ENCODE measurements at places on chromosomes 12 and 14.
A peak's percentile ranks its signal among the peaks of the same experiment; 100 is the strongest.

DNA sequence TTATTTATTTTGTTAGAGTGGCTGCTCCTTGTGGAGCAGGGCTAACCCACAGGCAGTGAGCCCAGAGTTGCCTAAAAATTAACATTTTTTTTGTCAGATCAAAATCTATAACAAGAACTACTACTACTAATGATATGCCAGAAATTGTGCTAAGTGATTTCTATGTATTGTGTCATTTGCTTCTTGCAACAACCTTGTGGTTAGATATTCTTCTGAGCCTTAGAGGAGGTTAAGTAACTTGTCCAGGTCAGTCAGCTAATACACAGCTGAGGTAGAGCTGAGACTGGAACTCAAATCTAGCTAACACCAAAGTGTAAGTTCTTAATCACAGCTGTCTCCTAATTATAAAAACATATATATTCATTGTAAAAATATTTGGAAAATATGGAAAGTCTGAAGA lies 29.8 kb downstream of the CFL2 start:
- no peak for DNase-seq

GRCh38 chr12:67578976-67579661 lies 69.4 kb upstream of the DYRK2 start:
- DNase-seq = no peak

GRCh38 chr14:76977793-76978720 lies 50.5 kb downstream of the IRF2BPL start:
- DNase-seq = peak; percentile 45

DNA sequence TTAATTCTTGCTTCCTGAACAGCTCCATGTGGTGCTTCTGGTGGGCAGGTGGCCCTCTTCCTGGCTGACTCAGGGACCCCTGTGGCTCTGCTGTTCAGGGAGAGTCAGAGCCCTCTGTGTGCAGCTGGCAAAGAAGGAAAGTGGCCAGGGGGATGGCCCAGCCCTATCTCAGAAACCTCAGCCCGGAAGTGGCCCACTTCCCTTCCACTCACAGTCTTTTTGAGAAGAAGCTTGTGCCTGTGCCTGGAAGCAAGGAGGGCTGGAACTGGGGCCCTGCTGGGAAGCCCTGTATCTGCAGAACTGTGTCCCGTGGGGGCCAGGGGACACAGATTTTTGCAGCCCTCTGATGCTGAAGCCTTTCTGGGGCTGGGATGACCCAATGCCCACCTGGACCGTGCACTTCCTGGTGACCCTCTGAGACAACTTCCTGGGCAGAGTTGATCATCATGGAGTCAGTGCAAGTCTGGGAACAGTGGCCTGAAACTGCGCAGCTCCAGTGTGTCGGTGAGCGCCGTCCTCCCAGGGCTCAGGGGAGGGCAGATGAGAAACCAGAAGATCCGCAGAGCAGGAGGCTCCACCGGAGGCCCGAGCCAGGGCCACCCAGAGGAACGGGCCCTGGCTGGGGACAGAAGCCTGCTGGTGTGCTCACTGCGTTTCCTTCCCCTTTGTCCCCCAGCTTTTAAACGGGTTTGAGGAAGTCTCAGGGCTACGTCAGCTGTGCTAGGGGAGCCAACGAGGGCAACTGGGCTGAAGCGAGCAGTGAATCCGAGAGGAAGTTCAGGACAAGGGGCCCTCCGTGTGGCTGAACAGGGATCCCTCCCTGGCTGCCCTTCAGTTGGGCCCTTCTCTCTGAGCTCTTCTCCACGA lies 217.4 kb upstream of the RTL1 start:
- no peak for DNase-seq

DNA sequence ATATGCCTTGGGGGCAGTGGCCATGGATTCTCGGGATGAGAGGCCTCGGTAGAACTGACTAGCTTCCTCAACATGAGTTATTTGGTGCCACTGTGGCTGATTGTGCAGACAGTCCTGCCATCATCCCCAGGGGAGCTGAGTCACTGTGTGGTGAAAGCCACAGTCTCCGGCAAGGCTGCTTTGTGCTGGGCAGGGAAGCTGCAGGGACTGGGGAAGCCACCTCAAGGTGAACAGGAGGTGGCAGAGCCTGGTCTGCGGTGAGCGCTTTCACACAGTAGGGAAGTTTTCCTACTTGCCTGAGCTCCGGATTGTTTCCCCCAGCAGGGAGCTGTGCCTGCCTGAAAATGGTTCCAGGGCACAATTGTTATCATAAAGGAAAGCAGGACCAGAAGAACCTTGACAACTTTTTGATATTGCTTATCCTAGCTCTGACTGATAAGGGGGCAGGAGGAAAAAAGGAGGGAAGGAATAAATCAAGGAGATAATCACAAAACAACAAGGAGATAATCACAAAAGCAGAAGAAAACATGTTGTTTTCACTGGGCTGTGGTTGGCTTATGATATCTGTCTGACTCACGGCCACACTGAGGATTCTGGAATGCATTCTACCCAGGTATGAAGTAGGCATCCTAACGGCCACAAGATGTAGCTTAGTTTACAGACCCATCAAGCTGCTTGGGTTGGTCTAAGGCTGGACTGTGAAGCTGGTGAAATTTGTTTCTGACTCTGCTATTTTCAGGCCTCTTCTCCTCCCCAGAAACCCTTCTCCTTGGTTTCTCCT lies 32.2 kb upstream of the GNG2 start:
- peak; percentile 79 for DNase-seq

- no peak for DNase-seq
Observed at GRCh38 chr12:105967038-105967776, 171.5 kb downstream of the NUAK1 start.

DNA sequence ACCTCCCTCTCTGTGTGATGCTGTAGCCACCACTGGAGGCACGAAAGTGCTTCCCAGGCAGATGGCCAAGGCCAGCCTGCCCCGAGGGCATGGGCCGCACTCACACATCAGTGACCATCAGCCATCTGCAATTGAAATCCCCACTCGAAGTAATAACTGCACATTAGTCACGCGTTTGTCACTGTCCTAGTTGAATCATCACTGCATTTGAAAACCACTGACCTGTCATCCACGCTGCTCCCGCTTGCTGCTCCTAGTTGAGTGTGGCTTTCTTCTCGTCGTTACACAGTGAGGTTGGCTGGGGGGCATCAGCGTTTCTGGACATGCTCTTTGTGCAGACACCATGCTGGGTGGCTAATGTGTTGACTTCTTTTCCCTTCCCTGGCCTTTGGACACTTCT lies 176.1 kb downstream of the ADGRD1 start:
- no peak for DNase-seq

GRCh38 chr12:53726341-53726740 lies 911 bp downstream of the CALCOCO1 start:
- peak; percentile 25 for DNase-seq

GRCh38 chr12:12941450-12942350 lies 10.3 kb downstream of the GPRC5D start:
- DNase-seq = no peak
